Activated CD4-positive, alpha-beta T cell treated with anti-CD3 and anti-CD28 coated beads, Interleukin-2, amount 50 U/mL, for 16 hours (primary cell): ENCODE measurements at places on chromosomes 5 and 9.

DNA sequence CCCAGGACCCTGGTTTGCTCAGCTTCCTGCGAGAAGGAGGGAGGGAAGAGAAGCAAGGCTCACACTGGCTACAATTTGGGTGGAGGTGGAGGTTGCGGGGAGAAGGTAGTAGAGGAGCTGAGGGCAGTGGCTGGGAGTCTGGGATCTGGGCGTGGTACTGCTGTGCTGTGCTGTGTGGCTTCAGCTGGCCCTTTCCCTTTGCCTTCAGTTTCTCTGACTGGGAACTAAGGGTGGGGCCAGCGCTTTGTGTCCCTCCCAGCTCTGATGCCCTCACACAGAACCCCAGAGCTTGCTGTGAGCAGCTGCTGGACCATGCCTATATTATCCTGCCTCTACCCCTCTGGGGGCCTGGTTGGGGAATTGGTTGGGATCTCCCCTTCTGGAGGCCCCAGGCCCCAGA, 60.9 kb downstream of the RGS3 start:
- no peak for DNase-seq

DNA sequence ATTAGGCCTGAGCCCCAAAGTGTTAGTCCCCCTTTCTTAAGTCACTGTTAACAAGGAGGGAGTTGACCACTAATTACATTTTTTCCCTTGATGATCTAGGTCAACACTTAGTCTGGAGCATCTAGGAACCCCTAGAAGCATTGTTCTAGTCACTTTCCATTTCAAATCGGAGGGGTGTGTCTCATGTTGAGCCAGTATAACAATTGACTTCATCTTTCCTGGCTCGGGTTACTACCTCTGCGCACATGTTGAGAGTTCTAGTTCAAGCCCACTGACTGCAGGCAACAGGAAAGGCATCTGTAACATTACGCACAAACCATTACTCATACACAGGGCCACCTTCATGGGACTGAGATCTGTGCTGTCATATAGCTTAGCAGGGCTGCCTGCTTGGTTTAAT, 164.9 kb downstream of the NTRK2 start:
- DNase-seq = no peak

GRCh38 chr5:101637599-101637998, 658.5 kb downstream of the SLCO4C1 start:
- DNase-seq = no peak

GRCh38 chr5:42422656-42423280, 471 bp upstream of the GHR start:
- no peak for DNase-seq

- no peak for DNase-seq
Measured at GRCh38 chr9:4690144-4690543, 10.8 kb downstream of the CDC37L1 start.

- no peak for DNase-seq
Measured at GRCh38 chr5:110880413-110880812, 141.6 kb downstream of the SLC25A46 start.

DNA sequence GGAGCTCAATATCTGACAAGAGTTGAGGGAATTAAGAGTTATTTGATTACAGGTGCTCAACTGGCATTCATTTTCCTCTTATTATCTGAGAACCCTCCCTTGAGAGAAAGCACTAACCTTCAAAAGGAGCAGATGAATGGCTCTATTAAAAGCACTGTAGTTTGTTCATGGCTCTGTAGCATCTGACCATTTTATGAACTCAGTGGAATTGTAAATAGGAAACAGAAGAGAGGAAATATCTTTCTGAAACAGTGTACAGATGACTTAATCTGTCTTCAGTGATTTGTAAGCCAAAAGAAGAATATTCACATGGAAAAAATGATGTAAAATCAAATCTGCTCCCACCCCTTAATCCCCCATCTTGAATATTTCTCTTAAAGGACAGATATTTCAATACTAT, 810.4 kb upstream of the GRAMD2B start:
- no peak for DNase-seq

GRCh38 chr5:68226546-68227073, 11.1 kb downstream of the PIK3R1 start:
- DNase-seq = no peak

DNA sequence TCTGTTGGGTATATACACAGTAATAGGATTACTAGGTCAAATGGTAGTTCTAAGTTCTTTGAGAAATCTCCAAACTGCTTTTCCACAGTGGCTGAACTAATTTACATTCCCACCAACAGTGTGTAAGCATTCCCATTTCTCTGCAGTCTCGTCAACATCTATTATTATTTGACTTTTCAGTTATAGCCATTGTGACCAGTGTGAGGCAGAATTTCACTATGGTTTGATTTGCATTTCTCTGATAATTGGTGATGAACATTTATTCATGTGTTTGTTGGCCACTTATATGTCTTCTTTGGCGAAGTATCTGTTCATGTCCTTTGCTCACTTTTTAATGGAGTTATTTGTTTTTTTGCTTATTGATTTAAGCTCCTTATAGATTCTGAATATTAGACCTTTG, 596.2 kb upstream of the DAB2 start:
- no peak for DNase-seq

- no peak for DNase-seq
Measured at GRCh38 chr9:89409466-89409865, 88.4 kb downstream of the SEMA4D start.

DNA sequence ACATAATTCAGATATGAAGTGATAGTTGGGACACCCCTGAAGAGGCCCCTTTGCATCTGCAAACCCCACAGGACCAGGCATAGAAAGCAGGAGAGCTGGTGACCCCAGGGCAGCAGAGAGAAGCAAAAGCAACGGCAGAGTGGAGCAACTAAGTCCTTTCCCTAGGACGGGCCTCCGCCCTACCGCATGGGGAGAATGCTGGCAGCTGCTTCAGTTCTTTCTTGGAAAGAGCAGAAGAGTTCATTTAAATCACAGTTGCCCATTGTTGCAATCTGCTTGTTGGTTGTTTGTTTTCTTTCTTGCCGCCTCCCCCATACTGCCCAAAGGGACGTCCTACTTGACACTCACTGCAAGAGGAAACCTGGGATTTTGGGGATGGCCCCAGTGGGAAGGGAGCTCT, 126.2 kb downstream of the ADAMTS16 start:
- no peak for DNase-seq

DNA sequence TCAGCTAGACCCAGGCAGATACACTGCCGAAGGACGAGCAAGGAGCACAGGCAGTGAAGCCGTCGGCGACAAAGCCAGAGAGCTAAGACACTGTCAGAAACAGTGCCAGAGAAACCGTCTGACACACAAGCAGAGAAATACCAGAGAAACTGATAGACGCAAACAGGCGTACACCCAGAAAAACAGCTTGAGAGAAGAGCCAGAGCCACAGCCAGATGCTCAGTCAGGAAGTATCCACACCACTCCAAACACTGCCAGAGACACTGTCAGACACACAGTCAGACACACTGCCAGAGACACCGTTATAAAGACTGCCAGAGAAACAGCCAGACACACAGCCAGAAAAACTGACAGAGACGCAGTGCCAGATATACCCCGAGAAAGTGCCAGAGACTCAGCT, 19.1 kb downstream of the CNTFR start:
- no peak for DNase-seq

DNA sequence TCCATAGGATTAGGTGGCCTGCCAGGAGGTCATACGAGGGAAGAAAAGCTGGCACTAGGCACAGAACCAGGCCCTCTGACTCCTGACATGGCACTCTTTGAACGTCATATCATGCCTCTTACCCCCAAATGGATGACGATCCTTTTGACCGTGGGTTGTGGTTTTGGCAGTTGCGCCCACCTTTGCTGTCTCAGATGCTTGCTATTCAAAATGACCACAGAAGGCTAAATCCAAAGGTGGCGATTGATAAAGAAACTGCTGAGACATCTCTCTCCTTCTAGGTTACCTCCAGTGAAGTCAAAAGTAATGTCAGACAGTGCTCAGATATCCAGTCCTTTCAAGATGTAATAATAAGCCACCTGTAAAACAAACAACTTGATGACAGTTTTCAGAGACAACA, 385.0 kb downstream of the EFNA5 start:
- DNase-seq = peak; percentile 68

GRCh38 chr5:7882926-7883325, 14.0 kb downstream of the MTRR start:
- DNase-seq = no peak

DNA sequence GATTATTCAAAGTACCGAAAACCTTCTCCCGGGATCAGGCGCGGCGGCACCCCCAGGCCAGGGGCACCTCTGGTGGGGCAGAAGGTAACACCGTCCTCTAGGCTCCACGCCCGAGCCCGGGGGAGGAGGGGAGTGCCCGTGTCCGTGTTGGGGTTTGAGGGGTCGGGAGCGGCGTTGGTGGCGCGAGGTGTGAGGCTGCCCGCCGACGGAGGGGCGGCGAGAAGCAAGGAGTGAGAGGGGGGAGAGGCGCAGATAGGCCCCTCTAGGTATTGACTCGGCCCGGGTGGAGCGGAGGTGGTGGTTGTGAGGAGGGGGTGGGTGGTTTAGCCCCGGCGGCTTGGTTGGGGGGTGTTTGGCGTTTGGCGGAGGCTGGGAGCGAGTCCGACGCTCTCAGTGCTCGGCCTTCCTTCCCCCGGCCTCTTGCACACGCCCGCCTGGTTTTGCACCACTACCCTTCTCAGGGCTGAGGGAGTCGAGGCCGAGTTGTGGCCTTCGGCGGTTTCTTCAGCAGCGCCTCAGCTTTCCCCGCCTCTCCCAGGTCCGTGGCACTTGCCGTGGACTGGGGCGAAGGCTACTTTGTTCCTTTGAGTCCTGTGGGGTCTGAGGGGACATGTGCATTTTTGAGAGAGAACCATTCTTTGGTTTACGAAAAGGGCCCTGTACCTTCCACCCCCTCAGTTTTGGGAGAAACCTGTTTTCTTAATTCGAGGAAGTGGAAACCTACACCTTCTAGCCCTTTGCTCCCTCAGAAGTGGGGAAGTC, 450 bp downstream of the GPBP1 start:
- DNase-seq = peak; percentile 27

DNA sequence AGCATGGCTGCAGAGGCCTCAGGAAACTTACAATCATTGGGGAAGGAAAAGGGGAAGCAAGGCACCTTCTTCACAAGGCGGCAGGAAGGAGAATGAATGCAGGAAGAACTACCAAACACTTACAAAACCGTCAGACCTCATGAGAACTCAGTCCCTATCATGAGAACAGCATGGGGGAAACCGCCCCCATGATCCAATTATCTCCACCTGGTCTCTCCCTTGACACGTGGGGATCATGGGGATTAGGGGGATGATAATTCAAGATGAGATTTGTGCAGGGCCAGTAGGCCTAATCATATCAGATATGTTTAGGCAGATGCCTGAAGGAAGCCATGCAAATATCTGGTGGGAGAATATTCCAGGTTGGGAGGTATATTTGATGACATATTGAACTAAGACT, 1176.4 kb upstream of the CDH18 start:
- DNase-seq = no peak

- DNase-seq = no peak
Measured at GRCh38 chr9:93667627-93668026, 91.2 kb downstream of the PHF2 start.

DNA sequence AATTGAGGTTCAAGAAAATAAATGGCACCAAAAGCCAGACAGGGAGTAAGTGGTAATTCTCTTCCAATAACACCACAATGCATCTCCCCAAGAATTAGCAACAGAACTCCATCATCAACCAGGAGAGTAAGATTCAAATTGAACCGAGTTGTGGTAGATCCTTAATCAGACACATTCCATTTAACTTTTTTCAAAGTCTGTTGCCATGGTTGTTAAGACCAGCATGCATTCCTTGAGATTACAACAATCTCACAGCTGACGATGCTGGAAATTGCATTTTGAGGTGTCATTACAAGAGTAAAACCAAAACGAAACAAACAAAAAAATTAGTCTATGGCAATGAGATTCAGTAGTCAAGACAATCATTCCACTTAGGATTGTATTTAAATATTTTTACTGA, 78.9 kb upstream of the ZNF462 start:
- no peak for DNase-seq

DNA sequence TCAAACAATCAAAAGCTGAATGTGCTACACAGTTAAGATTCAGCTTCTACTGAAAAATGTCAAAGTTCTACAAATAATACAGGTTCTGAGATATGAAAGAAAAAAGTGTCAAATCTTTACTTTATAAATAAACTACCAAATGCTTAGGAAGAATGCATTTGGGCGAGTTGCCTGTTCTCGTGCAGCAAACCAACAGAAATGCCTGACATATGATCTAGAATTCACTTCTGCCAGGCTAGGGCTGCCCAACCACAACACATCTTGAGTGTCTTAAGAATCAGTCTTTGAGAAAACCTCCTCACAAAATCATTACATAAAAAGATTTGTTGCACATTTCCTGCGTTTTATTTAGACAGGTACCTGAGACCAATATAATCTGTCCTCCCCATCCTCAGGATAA, 42.2 kb downstream of the ANKH start:
- no peak for DNase-seq

DNA sequence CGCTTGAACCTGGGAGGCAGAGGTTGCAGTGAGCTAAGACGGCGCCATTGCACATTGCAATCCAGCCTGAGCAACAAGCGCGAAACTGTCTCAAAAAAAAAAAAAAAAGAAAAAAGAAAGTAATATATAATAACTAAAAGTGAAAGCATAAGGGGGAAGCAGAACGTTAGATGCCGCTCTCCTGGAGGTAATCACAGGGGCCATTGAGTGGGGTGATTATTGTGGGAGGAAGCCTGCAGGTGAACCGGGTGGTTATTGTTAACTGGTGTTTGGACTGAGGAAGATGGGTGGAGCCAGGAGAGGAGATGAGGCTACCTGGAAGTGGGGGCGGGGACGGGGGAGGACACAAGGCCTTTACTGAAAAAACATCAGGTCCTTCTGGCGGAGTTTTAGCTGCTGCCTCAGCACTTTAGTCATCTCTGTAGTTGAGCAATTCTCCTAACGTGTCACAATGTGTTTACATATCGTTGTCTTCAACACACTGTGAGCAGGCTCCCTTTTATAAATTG, 5.3 kb upstream of the TJP2 start:
- DNase-seq = peak; percentile 88

GRCh38 chr9:127195976-127196825, 68.4 kb upstream of the GARNL3 start:
- DNase-seq = no peak

DNA sequence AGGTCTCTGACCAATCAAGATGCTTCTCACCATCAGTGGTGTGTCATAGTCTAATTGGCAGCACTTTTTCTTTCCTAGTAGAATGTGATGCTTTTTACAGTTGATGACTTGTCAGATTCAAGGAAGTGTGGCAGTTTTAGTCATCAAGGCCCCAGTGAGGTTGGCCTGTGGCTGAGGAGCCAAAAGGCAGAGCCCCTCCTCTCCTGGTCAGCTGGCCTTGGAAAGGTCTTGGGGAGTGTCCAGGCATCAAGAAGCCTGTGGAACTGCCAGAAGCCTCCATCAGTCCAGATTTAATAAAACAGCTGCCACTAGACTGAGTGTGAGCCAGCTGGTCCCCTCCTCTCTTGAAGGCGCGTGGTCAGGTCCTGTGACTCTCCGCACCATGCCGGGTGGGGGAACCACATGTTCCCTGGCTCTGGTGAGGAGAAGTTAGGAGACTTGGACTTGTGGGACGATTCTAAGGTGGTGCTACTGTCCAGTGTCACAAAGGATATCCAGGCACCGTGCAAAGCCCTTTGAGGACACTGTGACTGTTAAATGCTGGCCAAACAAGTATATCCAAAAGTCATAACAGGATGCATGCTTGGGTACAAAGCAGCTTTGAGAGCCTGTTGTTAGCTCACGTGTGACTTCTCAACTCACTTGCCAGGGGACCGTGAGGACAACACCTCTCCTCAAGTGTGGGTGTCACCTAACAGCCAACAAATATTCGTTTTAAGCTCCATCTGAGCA, 6.1 kb upstream of the ANGPTL2 start:
- DNase-seq = no peak
